ENCODE measurements at places on chromosomes 3 and 15.

- peak; percentile 68 for DNase-seq
Measured at GRCh38 chr3:158672215-158673176, at the start of gene LXN. Gene LXN (minus strand): TSS chr3:158672648. CDS start chr3:158672478, 170 bp downstream.

- no peak for DNase-seq
Measured at GRCh38 chr3:72397586-72397985, 450.7 kb downstream of the SHQ1 start.

GRCh38 chr15:25716414-25717126, 146.6 kb downstream of the ATP10A start:
- no peak for DNase-seq

GRCh38 chr15:83379579-83379959, 67.6 kb upstream of the SH3GL3 start:
- DNase-seq: no peak

- DNase-seq: no peak
Measured at GRCh38 chr15:46677491-46677890, 1039.8 kb upstream of the SEMA6D start.

- DNase-seq: no peak
Measured at GRCh38 chr3:2420919-2421318, 322.3 kb downstream of the CNTN4 start.

- no peak for DNase-seq
Measured at GRCh38 chr15:59436774-59437141, 1.2 kb upstream of the FAM81A start.

- DNase-seq: no peak
Measured at GRCh38 chr3:43525386-43525785, 96.4 kb downstream of the ANO10 start.

DNA sequence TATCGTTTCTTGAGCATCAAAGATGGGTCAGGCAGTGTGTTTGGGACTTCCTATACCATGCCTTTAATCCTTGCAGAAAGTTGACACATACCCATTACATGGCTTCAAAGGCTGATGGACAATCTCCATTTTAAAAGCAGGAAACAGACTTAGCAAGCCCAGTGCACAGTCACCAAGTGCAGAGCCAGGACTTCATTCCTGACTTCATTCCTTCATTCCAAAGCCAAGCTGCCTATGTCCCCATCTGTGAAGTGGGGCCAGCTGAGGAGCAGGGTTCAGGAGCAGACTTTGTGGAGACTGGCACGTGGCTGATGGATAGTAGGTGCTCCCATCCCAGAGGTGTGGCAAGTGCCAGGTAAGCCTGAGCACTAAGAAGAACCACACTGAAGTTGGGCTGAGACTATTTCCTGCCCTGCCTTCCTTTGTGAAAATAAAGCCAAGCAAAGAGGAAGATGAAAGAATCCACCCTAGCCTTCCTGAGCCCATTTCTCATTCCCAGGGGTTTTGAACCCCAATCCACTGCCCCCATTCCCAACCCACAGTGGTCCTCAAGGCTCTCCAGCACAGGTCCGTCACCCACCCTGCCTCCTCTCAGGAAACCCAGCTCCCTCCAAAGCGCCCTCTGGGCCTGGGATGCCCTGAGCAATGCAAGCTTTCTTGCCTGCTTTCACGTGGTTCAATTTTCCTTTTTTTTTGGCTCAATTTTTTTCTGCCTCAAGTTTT, 1.8 kb downstream of the CX3CR1 start:
- no peak for DNase-seq

- DNase-seq: no peak
Measured at GRCh38 chr3:13782501-13782900, 97.4 kb downstream of the WNT7A start.

DNA sequence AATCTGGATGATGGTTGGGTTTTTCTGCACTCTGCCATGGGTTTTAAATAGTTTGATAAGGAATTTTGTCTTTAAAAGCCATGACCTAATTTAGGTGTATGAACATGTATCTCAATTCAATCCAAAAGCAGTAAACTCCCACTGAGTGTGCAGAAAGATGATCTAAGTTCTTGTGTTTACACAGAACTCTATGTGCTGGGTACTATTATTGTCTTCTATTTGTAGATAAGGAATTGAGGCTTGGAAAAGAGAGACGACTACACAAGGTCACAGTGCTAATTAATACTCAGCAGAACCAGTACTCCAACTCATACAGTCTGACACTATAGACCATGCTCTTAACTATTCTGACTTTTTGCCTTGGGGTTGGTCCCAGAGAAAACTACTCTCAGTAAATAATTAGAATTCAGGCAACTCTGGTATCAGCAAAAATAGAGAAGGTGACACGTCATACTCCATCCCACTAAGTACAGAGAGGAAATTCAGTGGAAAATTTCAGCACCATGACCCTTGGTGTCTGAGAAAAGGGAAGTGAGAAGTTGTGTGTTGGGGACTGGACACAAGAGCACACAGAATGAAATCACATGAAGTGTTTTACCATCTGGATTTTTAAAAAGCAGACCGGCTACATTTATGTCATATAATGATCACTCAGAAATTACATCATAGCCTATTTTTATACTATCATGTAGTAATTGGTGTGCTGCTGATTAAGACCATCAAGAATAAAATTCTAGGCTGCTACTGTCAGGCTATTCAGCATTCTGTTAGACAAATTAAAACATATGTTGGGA, 18.3 kb upstream of the MYH15 start:
- DNase-seq: no peak

DNA sequence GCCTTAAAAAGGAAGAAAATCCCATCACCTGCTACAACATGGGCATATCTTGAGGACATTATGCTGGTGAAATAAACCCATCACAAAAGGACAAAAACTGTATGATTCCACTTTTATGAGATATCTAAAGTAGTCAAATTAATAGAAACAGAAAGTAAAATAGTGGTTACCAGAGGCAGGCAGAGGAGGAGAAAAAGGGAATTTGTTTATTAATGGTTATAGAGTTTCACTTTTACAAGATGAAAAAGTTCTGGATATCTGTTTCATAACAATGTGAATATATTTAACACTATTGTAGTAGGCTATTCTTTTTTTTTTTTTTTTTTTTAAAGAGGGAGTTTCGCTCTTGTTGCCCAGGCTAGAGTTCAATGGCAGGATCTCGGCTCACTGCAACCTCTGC, 40.4 kb downstream of the DPH3 start:
- no peak for DNase-seq

- peak; percentile 62 for DNase-seq
Measured at GRCh38 chr3:8416965-8417364, 84.7 kb upstream of the LMCD1 start.

DNA sequence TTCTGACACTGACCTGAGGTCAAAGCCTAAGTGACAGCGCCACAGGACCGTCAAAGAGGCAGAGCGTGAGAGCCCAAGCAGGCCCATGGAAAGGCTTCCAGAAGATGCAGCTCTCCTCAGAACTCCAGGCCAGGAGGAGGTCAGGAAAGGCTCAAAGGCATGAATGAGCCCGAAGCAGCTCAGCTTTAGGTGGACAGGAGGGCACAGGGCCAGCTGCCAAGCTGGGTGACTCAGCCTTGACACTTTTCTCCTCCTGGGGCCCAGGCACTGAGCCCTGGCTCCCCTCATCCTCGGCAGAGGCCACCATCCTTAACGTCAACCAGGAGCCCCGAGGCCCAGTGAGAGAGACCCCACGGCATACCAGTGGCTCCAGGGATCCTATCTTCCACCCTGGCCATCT, 62.9 kb downstream of the ADCY5 start:
- DNase-seq: no peak
